ENCODE measurements at places on chromosomes 2 and 18.

GRCh38 chr2:234178330-234179030, 128.0 kb downstream of the SPP2 start:
- no peak for DNase-seq

DNA sequence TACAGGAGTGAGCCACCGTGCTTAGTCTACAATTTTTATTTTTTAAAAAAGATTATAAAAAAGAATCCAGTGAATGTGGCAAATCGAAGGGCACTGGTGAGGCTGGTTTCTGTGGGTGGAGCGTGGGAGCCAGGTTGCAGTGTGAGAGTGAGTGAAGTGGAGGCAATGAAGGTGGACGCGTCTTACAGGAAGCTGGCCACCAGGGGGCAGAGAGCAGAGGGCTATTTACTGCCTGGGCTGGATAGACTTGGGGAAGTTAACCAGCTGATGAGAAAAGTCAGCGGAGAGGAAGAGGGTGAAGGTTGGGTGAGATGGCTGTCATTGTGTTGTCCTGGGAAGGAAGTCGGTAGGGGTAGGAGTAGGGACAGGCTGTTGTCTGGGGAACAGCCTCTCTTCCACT, 6.8 kb downstream of the SCTR start:
- peak; percentile 32 for DNase-seq

- DNase-seq, result no peak
These were observed 57.3 kb upstream of the C2orf15 start for GRCh38 chr2:99084256-99084655.

DNA sequence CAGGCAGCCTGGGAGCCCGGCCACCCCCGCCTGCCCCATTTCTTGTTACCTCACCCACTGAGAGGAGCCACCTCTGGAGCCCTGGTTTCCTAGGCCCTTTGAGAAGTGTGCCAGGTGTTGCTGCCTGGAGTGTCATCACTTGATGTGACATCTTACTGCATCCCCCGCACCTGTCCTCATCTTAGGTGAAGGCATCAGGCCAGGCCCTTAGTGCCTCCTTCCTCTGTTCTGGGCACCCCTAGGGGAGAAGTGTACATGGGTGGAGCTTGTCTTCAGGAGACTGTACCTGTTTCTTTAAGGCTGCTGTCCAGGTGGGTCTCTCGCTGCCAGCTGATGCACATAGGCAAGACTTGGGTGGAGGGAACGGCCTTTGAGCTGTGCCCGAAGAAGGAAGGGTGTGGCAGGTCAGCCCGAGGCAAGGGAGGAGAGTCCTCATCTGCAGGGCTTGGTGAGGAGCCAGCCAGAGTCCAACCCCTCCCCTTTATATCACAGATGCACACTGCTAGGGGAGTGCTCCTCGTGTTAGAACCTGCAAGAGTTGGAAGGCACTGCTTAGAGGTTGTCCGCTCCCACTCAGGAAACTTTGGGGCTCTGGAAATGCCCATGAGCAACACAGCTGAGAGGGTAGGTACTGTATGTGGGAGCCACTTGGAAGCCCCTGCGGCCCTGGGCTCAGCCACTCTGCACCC, 45.9 kb downstream of the NCK2 start:
- no peak for DNase-seq

- DNase-seq, result peak; percentile 38
These were observed 6.8 kb upstream of the COX7A2L start for GRCh38 chr2:42367835-42368234.

DNA sequence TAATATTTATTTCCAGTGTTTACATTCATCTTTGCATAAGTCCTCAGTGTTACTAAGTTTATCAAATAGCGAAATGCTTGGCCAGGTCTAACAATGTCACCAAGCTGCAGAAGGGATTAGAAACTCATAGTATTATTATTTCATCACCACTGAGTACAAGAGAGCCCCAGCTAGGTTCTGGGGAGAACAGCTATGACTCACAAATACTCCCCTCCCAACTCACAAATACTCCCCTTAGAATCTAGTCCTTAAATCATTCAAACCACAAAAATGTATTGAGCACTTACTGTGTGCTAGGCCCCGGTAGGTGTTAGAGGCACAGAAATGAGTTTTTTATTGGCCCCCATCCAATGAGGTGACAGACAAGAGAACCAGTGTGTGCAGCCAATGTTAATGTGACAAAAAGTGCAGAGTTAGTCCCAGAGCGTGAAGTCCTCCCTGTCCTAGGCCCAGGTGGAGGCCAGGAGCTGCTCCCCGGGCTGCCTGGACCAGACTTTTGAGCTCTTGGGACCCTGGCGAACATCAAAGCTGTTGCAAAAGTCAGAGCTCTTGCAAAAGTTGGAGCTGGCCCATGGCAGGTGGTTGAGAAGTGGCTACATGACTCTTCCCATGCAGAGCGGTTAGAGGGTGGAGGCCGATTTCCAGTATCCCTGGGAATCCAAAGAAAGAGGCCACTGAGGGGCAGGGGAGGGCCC, 9.8 kb downstream of the STEAP3 start:
- DNase-seq, result no peak
